ENCODE measurements at places on chromosomes 3 and 15. TPM values are rescaled to one million over a fixed set of nuclear protein-coding genes. Genes with fewer than 3 reads are reported as not detected.

Gene TMEM158
- polyA plus RNA-seq = 10.7 TPM

Gene ATRIP
- polyA plus RNA-seq = 16.4 TPM

Gene ALDH1L1
- polyA plus RNA-seq = 3.2 TPM

Gene BNC1
- polyA plus RNA-seq = 0.27 TPM

Gene ECT2
- 39.6 TPM for polyA plus RNA-seq

Gene OIP5
- polyA plus RNA-seq = 9.3 TPM

Gene DLEC1
- 1.8 TPM for polyA plus RNA-seq

Gene HGD
- polyA plus RNA-seq = 80.2 TPM

DNA sequence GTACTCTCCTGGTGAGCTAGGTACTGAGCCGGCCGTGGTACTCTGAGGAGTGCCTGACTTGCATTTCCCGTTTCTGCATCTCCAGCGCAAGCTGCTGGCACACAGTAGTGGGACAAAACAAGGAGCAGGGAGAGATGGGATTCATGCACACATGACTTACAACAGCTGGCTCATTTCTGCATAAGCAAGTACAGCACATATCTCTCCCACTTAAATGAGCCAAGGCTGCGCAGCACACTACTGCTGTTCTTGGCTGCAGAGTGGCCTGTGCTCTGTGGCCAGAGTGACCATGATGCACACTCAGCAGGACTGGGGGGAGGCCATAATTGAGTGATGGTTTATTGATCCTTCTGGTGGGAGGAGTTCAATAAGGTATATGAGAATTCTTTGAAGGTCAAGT, 59.2 kb upstream of the ABHD17C start:
- no peak for DNase-seq

DNA sequence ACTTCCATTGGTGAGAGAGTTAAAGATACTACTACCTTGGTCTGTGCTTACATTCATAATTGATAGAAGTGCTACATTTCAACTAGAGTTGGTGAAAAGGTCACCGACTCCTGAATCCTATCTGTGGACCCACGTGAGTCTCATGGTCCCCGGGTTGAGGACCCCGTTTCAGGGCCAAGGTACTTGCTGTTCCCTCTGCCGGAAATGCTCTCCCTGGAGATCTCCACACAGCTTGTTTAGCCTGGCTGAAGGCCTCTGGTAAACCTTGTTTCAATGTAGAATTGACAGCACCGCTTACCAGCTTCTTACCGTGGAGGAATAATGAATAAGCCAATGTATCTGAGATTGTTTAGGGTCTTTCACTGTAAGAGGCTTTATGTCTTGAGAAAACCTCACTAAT, 226.0 kb upstream of the GOLGA6L4 start:
- DNase-seq = no peak

DNA sequence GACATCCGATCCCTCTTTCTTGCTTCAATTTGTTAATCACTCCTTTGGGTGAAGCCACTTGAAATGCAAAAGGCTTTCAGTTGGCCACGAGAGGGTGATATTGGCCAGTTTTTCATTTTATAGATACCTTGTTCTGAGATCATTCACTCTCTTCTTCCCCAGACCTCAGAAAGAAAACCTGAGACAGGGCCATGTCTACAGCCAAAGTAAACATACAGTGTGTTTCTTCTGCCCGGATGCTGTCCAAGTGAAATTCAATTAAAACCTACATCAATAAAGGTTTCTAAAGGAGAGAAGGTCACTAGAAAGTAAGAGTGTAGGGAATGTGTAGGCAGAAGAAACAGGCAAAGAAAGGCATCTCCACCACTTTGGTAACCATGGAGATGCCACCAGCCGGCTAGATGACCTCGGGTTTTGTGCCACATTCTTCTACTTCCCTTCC, 39.5 kb upstream of the FMN1 start:
- DNase-seq = no peak

DNA sequence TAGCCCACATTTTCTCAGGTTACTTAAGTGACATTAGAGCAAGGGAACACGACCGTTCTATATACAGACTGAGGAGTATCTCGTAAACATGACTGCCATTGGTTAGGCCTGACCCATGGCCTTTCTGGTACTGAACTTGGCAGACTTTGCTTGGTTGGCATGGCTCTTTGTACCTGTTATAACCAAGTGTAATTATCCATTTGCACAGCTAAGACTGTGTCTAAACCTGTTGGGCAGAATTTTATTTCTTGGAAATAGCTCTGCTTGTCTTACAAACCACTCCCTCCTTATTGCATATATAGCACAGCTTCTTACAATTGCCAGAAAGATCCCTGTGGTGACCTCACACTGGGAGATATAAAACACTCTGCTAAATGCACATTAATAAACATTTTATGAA, 106.9 kb downstream of the P2RY1 start:
- DNase-seq = no peak

- DNase-seq = no peak
Observed at GRCh38 chr3:77404871-77405270, 365.0 kb downstream of the ROBO2 start.

DNA sequence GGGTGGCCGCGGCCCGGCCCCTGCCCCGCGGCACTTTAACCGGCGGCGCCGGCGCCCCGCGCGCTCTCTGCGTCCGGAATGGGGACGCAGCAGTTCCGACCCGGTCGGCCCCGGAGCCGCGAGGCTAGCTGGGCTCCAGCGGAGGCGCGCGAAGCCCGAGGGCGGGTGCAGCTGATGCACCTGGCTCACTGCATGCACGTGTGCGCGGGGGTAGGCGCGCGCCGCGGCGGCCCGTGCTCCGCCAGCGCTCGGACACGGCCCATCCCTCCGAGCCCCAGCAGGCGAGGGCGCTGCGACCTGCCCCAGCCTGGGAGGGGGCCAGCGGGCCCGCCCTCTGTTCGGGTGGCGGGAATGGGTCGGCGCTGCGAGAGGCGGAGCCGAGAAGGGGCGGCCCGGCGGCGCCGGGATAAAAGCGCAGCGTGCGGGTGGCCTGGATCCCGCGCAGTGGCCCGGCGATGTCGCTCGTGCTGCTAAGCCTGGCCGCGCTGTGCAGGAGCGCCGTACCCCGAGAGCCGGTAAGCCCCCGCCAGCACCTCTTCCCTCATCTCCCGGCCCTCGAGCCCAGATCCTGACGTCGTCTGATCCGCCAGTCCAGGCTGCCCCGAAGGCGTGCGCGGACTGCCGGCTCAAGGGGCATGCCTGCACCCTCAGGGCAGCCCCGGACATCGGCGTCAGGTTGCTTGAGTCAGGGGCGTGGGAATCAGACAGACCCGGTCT, at the start of the genes CHDH and IL17RB:
Gene CHDH, minus strand, starts transcription at position 286 of the 717 bp plus-strand sequence. CDS start 22,411 bp downstream, outside the sequence.
Gene IL17RB, plus strand, starts transcription at position 435 of the 717 bp plus-strand sequence. Its CDS starts 21 bp downstream, at position 456.
- DNase-seq = no peak

- no peak for DNase-seq
Observed at GRCh38 chr15:101012326-101013200, 93.4 kb downstream of the LRRK1 start.

- no peak for DNase-seq
Observed at GRCh38 chr15:71385026-71385425, 269.8 kb downstream of the THSD4 start.

DNA sequence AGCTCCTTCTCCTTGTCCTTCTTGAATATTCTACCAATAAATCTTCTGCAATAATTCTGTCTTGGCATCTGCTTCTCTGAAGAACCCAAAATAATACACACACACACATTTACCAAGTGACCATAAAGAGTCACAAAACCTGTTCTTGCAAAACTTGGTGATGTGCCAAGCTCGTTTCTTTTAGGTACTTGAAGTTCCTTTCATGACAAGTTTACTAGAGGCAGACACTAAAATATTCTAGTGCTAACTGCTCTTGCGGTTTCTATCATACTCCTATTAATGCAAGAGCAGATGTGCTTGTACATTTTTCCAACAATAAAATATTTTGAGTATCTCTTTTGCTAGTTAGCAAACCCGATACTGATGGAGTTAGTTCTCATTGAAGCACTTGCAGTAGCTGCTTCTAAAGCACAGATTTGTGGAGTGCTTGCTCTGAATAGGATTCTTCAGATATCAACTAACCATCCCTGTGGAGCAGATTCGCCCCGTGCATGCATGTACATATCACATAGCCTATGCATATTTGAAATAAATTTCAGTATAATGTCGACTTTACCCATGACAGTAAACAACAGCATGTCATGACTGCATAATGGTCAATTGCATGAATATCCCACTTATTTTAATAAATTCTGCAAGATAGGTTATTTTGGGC, 23.2 kb downstream of the HHLA2 start:
- DNase-seq = no peak

- no peak for DNase-seq
Observed at GRCh38 chr3:123693584-123694190, 108.8 kb upstream of the HACD2 start.

DNA sequence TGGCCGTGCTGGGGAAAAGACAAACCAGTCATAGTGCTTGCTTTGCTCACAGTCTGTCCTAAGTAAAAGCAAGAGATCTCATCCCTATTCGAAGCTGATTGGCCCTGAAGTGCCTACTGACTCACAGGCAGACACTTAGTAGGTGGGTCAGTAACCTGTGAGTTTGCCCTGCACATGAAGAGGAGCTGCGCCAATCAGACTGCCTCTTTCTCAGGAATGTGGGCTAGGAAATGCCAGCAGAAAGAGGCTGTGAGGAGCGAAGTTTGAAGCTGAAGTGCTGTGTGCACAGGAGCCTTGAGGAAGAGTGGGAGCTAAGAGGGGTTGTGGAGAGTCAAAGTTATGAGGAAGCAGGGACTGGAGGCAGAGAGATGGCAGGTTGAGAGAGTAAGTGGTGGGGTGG, 126.8 kb downstream of the IL20RB start:
- DNase-seq = no peak

DNA sequence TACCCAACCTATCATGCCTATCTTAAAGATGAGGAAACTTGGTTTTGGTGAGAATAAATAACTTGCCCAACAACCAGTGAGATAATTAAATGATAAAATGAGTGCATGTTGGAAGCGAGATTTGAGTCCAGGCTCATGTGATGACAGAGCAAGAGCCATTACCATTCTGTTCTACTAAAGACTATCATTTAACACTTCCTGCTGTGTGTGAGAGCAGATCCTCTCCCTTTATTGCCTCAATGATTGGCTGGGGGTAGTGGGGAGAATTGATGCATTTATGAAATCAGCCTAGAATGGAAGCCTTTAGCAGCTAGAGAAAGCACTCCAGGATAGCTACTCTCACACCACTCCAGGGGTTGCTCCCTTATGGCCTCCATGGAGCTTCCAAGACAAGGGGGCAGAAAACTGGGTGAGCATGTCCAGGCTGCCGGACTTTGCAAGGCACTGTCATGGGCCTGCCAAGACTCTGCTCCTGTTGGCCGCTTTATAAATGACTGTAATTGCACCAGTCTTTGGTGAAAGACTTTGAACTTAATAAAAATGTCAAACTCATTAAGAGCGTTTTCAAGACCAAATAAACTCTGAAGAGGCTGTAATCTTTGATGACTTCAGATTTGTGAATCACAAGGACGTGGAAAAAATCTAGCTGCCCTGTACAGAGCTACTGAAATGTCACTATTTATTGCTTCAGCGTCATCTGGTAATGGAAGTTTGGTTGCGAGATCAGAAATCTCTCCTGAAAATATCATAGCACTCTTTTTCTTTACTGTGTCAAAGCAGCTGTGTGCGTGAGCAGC, 209.1 kb upstream of the NR2E3 start:
- no peak for DNase-seq

DNA sequence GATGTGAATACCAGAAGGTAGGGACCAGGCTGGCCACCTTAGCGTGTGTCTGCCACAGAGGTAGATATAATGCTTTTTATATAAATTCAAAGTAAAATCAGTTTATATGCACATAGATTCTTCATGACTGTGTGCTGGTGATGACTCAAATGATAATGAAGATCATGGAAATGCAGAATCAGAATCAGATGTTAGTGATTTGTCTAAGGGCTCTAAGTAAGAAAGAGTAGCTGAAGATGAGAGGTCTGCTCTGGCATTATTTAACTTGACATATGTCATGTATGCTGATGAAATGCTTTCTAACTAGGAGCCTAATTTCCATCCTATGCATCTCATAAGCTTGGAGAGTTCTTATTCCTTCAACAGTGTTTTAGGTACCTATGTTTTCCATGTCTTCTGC, 50.3 kb upstream of the DPH6 start:
- no peak for DNase-seq

GRCh38 chr3:117495620-117496019, 786.0 kb downstream of the TUSC7 start:
- DNase-seq = no peak

DNA sequence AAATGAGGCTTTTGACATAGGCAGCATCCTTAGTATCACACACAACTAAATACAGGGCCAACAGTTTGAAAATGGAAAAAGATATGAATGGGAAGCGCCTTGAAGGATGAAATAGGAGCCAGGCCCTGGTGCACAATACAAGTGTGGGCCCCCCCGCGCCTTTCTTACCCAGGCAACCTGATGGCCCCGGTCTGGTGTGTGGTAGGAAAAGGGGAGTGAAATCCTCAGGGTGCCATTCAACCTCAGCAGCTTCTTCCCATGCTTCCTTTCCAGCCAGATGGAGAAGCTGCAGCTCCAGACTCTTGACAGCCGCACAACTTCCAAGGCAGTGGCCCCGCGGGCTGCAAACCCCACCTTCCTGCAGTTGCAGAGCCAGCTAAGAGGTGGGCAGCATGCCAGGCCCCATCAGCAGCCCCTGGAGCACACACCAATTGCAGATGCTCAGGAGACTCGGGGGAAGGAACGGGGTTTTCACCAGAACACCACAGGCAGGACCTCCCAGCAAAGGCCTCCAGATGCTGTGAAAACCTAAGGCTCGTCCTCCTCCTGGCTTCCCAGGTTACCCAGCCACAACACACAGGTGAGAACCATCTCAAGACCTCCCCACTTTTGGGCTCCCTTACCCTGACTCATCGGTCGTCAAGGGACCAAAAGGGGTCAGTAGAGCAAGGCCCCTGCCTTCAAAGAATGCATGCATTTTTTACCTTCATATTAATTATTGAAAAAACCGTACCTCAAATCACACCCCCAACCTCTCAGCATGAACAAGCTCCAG, 101.6 kb downstream of the CPN2 start:
- DNase-seq = no peak

GRCh38 chr3:30538791-30539190, 67.6 kb upstream of the TGFBR2 start:
- DNase-seq = no peak

- DNase-seq = no peak
Observed at GRCh38 chr3:118945834-118946233, 88.8 kb downstream of the IGSF11 start.

DNA sequence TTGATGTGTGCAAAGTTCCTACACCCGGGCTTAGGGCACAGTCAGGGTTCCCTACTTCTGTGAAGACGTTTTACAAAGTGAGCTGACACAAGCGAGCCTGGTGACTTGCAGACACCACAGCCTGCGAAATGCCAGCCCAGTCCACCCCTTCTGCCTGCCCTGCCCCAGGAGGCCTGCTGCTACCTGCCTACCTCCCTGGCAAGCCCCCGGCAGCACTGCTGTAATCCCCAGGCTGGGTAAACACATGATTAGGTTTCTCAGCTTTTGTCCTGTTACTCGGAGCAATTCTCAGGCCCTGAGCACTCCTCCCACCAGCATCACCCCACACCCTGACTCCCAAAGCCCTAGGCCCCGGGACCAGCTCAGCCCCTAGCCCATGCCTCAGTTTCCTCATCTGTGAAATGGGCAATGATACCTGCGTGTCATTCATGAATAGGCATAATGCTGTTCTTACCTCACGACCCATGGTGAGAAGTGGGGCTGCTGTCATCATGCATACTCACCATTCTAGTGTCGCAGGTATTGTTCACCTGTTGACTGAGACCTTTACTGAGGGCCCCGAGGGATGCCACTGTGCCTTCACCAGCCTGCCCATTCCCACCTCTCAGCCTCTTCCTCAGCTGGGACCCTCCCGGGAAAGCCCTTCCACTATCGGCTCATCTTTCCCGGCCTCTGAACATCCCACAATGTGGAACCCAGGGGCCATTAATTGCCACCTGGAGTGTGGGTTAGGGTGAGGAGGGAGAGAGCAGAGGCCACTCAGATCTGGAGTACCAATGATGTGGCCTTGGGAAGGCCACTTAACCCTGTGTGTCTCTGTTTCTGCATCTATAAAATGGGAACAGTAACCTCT, 31.5 kb upstream of the SLC6A6 start:
- no peak for DNase-seq
